A549 treated with CORT108297 at 1 μM for 4 hours (cell line): ENCODE measurements at places on chromosomes 2 and 18. TPM values are rescaled to one million over a fixed set of nuclear protein-coding genes. Genes with fewer than 3 reads are reported as not detected.

The PROKR1 gene
- total RNA-seq, result not detected in 5 replicates

The RGPD4 gene
- total RNA-seq, result 0.03 to 0.10 TPM (median 0.07 TPM) in 5 replicates

The PRR30 gene
- total RNA-seq, result not detected in 5 replicates

The ALLC gene
- 0.06 to 0.13 TPM (median 0.12 TPM) in 4 of 5 replicates, not detected in the other for total RNA-seq

The GNAL gene
- 4.4 to 6.3 TPM (median 5.7 TPM) in 5 replicates for total RNA-seq

The GPR45 gene
- not detected in 5 replicates for total RNA-seq

The ABCA12 gene
- 0.15 to 0.40 TPM (median 0.29 TPM) in 5 replicates for total RNA-seq

The CFAP65 gene
- total RNA-seq, result 0.15 to 0.24 TPM (median 0.20 TPM) in 5 replicates

The NEURL3 gene
- total RNA-seq, result 0.96 to 2.2 TPM (median 1.4 TPM) in 5 replicates

The VWC2L gene
- total RNA-seq, result not detected in 5 replicates

The ST6GAL2 gene
- 14.9 to 29.3 TPM (median 21.2 TPM) in 5 replicates for total RNA-seq

The RAX gene
- not detected in 5 replicates for total RNA-seq

The RNMT gene
- 17.9 to 19.8 TPM (median 18.4 TPM) in 5 replicates for total RNA-seq

The CCDC74A gene
- total RNA-seq, result 12.7 to 19.2 TPM (median 15.0 TPM) in 5 replicates

The MYL1 gene
- total RNA-seq, result not detected in 5 replicates

The CDH2 gene
- total RNA-seq, result 32.4 to 51.1 TPM (median 40.7 TPM) in 5 replicates

The UGP2 gene
- total RNA-seq, result 79.4 to 121 TPM (median 87.8 TPM) in 5 replicates

The ANKRD36C gene
- total RNA-seq, result 2.5 to 5.4 TPM (median 5.1 TPM) in 5 replicates

The ONECUT2 gene
- total RNA-seq, result 0.31 to 0.63 TPM (median 0.41 TPM) in 5 replicates

The ZNF521 gene
- not detected in 5 replicates for total RNA-seq

The XDH gene
- total RNA-seq, result 1.2 to 1.9 TPM (median 1.4 TPM) in 5 replicates

The MOCOS gene
- total RNA-seq, result 2.5 to 3.7 TPM (median 3.1 TPM) in 5 replicates

The DYNAP gene
- total RNA-seq, result not detected in 5 replicates

The SLC9A2 gene
- total RNA-seq, result 2.8 to 3.4 TPM (median 3.3 TPM) in 5 replicates

The PELI1 gene
- 0.88 to 1.1 TPM (median 1.0 TPM) in 5 replicates for total RNA-seq

The CNTNAP5 gene
- not detected in 5 replicates for total RNA-seq

The HDLBP gene
- 247 to 269 TPM (median 259 TPM) in 5 replicates for total RNA-seq

The CAPN13 gene
- total RNA-seq, result 0.03 to 0.15 TPM (median 0.05 TPM) in 4 of 5 replicates, not detected in the other

The LBX2 gene
- total RNA-seq, result 2.5 to 4.4 TPM (median 4.2 TPM) in 5 replicates

The SCN7A gene
- total RNA-seq, result 0.01 TPM in 1 of 5 replicates, not detected in the others

The FOXD4L1 gene
- 0.20 to 0.67 TPM (median 0.34 TPM) in 5 replicates for total RNA-seq

The VSNL1 gene
- not detected in 5 replicates for total RNA-seq

The C2orf78 gene
- total RNA-seq, result not detected in 5 replicates

The LAMA1 gene
- 0.03 to 0.17 TPM (median 0.07 TPM) in 5 replicates for total RNA-seq

The TMEM131 gene
- 11.5 to 16.0 TPM (median 14.9 TPM) in 5 replicates for total RNA-seq

The ASAP2 gene
- total RNA-seq, result 31.5 to 43.8 TPM (median 38.6 TPM) in 5 replicates

The CAPN14 gene
- 0.02 to 0.07 TPM (median 0.03 TPM) in 4 of 5 replicates, not detected in the other for total RNA-seq

The SAP130 gene
- 9.8 to 13.3 TPM (median 12.2 TPM) in 5 replicates for total RNA-seq

The GKN2 gene
- total RNA-seq, result 2.4 to 4.1 TPM (median 2.9 TPM) in 5 replicates

The CPS1 gene
- 7.0 to 9.2 TPM (median 7.3 TPM) in 5 replicates for total RNA-seq

The KYNU gene
- 280 to 361 TPM (median 296 TPM) in 5 replicates for total RNA-seq
